ENCODE measurements at places on chromosomes 13 and 19.

DNA sequence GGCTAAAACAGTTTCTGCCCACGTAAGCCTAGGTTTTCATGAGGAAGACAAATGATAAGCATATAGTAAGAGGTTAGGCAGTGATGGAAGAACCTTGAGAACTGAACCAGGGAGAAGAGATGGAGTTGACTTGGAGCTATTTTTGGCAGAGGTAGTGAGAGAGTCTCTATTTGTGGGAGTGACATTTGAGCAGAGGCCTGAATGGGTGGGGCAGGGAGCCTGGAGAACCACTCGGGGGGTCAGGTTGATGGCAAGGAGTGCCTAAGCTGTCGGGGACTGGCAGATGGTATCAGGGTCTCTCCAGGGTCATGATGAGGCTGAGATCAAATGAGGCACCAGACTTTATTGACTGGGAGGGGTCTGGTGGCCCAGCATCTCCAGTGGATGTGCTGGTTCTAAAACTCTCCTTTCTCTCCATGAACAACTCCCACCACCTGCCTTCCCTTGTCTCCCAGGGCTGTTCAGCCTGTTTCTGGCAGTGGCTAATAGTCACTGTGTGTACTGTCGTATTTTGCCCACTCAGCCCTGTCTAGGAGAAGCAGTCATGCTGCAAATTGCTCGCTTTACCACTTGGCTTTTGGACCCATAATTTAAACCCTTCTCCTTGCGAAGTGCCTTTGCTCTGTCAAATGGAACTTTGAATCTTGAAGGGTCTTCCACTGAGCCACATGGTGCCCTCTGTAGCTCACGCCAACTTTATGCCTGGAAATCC is 3.6 kb downstream of the MAU2 start:
- DNase-seq: no peak

DNA sequence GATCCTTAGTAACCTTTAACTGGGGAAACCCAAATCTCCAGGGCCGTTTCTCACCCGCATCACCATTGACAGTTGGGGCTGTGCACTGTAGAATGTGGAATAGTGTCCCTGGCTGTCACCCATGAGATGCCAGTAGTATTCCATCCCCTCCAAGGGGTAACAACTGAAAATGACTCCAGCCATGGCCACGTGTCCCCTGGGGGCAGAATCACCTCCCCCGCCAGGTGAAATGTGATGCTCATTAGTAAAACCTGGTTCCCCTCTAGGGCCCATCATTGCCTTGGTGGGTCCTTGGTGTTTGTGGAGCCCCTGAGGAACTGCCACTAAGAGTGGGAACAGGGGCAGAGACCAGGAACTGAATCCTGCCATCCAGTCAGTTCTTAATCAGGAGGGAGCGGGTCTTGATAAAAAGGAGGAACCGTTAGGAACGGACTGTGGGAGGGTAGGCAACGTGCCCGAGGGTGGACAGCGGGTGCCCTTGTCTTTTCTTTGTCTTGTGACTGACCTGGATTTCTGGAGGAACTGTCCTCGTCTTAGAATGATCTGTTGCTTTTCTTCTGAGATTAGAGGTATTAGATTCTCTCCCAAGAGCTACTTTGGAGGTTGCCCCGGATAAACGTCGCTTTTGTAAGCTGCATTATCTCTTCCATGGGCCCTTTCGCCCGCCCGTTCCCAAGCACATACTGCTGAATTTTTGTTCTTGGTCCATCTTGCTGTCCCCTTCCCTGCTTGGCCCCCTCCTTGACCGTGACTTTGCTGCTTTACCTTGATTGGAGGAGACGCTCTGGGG is 3.5 kb downstream of the MYO9B start:
- DNase-seq: no peak

- DNase-seq: no peak
Observed at GRCh38 chr19:1810439-1811160, 1.5 kb downstream of the ATP8B3 start.

- DNase-seq: no peak
Observed at GRCh38 chr13:43784496-43784895, 2.3 kb downstream of the ENOX1 start.

DNA sequence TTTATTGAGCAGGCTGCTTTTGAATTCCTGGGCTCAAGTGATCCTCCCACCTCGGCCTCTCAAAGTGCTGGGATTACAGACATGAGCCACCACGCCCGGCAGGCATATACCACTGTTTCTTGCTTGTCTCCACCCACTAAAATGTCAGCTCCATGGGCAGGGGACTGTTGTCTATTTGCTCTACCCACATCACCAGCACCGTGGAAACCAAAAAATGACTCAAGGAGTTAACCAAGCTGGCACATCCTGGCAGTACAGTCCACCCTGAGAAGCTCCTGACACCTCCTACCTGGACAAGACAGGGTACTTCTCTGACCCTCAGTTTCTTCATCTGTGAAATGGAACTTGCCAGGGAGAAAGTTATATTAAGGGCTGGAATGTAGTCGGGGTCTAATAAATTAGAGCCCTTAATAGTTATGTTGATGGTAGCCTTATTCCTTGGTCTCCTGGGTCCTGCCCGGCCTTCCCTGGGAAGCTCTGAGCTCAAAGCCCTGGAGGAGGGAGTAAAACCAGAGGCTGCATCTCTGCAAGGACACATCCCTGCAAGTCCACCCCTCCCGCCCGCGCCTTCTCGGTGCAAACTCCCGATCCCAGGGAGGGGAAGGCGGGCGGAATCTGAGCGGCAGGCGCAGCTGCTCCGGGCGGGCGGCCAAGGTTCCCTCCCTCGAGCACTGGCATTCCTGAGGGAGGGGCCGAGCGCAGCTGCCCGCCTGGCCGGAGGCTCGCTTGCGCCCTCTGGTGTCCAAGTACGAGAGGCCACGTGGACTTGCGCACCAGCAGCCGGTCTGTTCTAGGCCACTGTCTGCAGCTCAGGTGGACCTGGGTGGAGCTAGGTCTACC is 14.1 kb downstream of the RDH8 start:
- peak; percentile 94 for DNase-seq

DNA sequence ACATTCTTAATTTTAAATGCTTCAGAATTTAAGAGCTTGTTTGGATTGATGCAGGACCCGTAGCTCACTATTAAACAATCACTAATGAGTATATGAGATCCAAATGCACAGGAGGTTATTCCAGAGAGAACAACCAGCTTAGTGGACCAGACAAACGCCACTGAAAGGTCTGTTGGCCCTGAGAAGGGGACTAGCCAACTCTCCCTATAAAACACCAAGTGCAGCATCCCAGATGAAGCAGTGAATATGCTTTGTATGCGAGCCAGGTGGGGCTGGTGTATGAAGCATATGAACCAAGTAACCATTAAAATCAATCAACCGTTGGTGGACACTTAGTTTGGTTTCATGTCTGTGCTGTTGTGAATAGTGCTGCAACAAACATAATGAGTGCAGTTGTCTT is 9.8 kb upstream of the LILRB1 start:
- no peak for DNase-seq

- DNase-seq: no peak
Observed at GRCh38 chr19:30662211-30662861, 290.2 kb downstream of the ZNF536 start.

DNA sequence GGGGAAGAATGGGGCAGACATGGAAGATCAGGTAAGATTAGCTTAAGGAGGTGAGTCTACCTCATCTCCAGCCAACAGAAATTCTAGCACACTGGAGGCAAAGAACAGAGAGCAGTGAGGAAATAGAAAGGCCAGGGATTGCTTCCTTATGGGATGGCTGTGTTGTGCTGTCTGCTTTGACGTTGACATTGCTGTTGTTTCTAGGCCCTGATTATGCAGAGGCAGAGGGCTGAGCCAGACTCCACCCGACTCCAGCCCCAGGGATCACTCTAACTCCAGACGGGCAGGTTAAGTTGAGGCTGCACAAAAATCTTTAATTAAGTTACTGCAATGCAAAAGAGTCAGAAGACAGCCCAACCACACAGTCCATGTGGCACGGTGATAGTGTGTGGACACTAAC is 24.1 kb downstream of the CRYL1 start:
- DNase-seq: no peak

DNA sequence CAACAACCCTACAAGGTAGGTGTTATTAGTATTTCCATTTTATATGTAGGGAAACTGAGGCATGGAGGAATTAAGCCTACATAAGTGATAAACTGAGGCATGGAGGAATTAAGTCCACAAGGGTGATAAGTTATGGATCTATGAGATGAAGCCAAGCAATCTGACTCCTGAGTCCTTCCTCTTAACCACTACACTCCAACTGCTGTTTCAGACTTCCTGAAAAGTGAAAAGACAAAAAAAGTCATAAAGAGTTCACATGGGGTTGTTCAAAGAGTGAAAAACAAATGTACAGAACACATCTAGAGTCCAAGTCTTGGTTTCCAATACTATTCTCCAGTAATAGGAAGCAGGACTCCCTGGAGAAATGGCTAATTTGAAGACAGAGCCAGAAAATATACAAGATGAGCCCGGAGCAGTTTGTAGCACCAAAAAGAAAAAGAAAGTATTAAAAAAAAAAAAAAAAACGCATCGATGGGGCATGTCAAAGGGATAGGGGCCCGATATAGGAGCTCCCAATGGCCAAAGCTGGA is 12.1 kb downstream of the CRYL1 start:
- DNase-seq: no peak

DNA sequence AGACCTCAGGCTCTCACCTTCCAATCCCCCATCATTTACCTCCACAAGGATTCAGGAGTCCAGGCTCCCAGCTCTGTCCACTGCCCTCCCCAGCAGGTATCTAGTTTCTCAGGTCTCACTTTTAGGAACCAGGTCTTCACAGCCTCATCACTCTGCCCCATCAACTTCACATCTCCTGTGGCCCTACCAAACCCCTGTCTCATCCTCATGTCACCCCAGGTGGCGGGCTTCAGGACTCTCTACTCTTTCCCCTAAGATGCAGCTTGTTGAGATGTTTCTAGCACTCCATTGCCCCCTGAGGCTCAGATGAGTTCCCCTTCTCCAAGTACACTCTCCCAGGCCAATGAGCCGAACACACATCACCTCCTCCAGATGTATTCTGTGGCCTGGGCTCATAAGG is 1.5 kb downstream of the PPFIA3 start:
- no peak for DNase-seq

- DNase-seq: peak; percentile 75
Observed at GRCh38 chr19:11856596-11857250, 8.2 kb downstream of the ZNF439 start.

DNA sequence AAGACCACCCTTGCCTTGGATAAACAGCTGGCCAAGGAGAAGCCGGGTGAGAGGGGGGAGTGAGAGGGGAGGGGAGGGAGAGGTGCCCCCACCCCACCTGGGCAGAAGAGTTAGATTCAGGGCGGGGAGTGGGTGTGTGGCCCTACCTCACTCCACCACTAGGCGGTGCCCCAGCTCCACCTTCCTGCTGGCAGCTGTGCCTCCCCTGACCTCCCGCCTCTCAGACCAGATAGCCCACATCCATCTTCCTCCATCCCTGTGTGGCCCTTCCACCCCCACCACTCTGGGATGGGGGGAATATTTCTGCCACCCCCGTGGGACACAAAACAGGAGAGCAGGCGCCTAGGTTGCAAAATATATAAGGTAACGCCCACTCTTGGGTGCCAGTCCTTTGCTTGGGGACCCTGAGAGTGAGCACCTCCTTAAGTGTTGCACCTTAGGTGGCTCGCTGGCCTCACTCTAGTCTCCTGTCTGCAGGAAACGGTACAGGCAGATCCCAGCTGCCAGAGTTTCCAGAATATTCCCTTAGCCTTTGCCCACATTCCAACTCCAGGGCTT is 13.8 kb upstream of the EHD2 start:
- peak; percentile 45 for DNase-seq

GRCh38 chr19:37669450-37669914 is 14.2 kb upstream of the ZFP30 start:
- DNase-seq: no peak

DNA sequence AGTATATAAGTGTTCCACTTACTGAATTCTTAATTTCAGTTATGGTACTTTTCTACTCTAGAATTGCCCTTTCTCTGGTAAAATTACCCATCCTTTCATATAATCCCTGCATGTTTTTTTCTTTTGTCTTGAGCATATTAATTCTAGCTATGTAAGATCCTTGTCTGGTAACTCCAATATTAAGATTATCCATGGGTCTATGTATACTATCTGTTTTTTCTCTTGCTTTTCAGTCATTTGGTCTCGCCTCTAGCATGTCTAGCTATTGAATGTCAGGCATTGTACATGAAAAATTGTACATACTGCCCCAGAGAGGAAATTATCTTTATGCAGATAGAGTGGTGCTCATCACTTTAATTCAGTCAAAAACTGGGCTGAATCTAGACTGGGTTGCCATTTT is 50.4 kb upstream of the CALM3 start:
- DNase-seq: no peak

- DNase-seq: no peak
Observed at GRCh38 chr13:68736961-68737360, 1370.7 kb upstream of the ATXN8OS start.

GRCh38 chr19:19191768-19192077 is 229 bp downstream of the BORCS8 start:
- no peak for DNase-seq

DNA sequence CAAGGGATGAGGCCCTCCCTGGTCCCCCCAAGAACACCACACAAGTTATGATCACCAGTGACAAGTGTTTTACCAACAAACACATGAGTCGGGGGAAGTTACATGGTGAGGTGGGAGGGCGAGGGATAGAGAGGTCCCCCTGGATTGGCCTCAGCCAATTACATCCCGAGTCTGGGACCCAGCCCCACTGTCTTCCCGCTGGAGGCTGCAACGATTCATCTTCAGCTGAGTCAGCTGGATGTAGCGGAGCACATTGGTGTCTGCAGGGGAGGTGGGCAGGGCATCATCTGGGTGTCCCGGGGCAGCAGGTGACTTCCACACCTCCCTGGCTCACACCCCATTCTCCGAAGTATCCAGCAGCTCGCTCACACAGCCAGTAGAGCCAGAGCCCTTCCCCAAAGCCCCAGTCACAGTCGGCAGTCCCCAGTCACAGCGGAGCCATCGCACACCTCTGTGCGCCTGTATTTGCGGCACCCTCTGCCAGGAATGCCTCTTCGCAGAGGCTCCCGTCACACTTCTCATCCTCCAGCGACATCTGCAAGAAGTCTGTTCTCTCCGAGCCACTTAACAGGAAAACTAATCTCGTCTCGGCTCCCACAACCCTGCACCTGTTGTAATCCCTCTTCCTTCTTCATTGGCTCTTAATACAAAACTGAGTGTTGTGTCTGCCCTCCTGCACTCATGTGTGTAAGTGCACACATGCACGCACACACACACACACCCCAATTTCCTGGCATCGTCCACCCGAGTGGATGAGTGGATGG is 2.0 kb downstream of the TTC9B start:
- DNase-seq: no peak

DNA sequence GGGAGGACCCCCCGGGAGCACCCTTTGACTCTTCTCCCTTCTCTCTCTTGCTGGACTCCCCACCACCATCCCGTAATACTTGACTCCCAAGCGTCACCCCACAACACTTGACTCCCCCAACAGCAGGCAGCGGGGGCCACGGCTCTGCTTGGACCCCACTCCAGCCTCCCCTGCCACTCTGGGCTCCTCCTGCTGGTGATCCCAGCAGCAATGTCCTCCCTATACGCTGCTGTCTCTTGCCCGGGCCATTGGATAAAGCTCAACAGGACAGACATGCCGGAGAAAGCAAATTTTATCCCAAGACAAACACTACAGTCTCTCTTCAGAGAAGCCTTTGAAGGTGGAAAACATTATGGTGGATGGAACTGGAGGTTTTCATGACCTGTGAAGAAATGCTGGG is 20.4 kb upstream of the AMER2 start:
- DNase-seq: no peak
